ENCODE measurements at places on chromosomes 6 and 20. TPM values are rescaled to one million over a fixed set of nuclear protein-coding genes. Genes with fewer than 3 reads are reported as not detected.

PPP1R14C gene
- under 0.01 TPM for total RNA-seq

CST2 gene
- not detected for total RNA-seq

TMEM217 gene
- total RNA-seq = 1.2 TPM

HEY2 gene
- total RNA-seq = 0.05 TPM

MAP7 gene
- 0.30 TPM for total RNA-seq

APCDD1L gene
- total RNA-seq = 92.5 TPM

HELZ2 gene
- total RNA-seq = 32.7 TPM

TMEM244 gene
- total RNA-seq = not detected

DDO gene
- 0.23 TPM for total RNA-seq

CCM2L gene
- total RNA-seq = not detected

RNF144B gene
- 0.74 TPM for total RNA-seq

MYLK4 gene
- 0.30 TPM for total RNA-seq

MOXD1 gene
- total RNA-seq = 118 TPM

PDE10A gene
- 16.6 TPM for total RNA-seq

PHACTR3 gene
- not detected for total RNA-seq

RAB44 gene
- not detected for total RNA-seq

CALHM6 gene
- 2.1 TPM for total RNA-seq

BTNL2 gene
- total RNA-seq = not detected

ECT2L gene
- not detected for total RNA-seq

C20orf141 gene
- total RNA-seq = not detected

RNF182 gene
- 0.30 TPM for total RNA-seq

ULBP1 gene
- 0.09 TPM for total RNA-seq

SLC12A5 gene
- 0.30 TPM for total RNA-seq

GABRR1 gene
- not detected for total RNA-seq

SLC25A27 gene
- total RNA-seq = 2.4 TPM

RSPO3 gene
- total RNA-seq = 1.2 TPM

HRH3 gene
- not detected for total RNA-seq

EMILIN3 gene
- total RNA-seq = not detected

EEF1A2 gene
- 3.9 TPM for total RNA-seq

FKBP5 gene
- 1.8 TPM for total RNA-seq

QRSL1 gene
- 10.4 TPM for total RNA-seq

CLDN20 gene
- not detected for total RNA-seq

RFX6 gene
- not detected for total RNA-seq

OR2B6 gene
- total RNA-seq = not detected

FAM110A gene
- total RNA-seq = 1.8 TPM

ISM1 gene
- total RNA-seq = not detected

ARHGAP40 gene
- total RNA-seq = not detected

EIF2S2 gene
- total RNA-seq = 153 TPM

WFDC2 gene
- total RNA-seq = not detected

BPI gene
- total RNA-seq = not detected

CD24 gene
- total RNA-seq = 7.2 TPM

MRPS10 gene
- 44.8 TPM for total RNA-seq

PACRG gene
- not detected for total RNA-seq

MEI4 gene
- total RNA-seq = not detected

XKR7 gene
- total RNA-seq = not detected

TP53TG5 gene
- total RNA-seq = not detected

OR2H2 gene
- not detected for total RNA-seq

RHAG gene
- total RNA-seq = not detected

SLC22A2 gene
- total RNA-seq = 0.23 TPM

OOEP gene
- not detected for total RNA-seq

HCRTR2 gene
- not detected for total RNA-seq

PKHD1 gene
- total RNA-seq = not detected

SLC26A8 gene
- not detected for total RNA-seq

RAET1G gene
- 1.8 TPM for total RNA-seq

CFB gene
- 28.8 TPM for total RNA-seq

DEFB124 gene
- total RNA-seq = not detected

TUBB2B gene
- 18.3 TPM for total RNA-seq

NKX2-2 gene
- not detected for total RNA-seq

Measured in smooth muscle cell of the umbilical artery (primary cell).